CD4-positive, alpha-beta T cell treated with Interferon alpha-2 for 1 hour (primary cell): ENCODE measurements at places on chromosomes 16 and 17.

- peak; percentile 83 for DNase-seq
Measured at GRCh38 chr17:8192070-8192815, 2.3 kb upstream of the BORCS6 start.

DNA sequence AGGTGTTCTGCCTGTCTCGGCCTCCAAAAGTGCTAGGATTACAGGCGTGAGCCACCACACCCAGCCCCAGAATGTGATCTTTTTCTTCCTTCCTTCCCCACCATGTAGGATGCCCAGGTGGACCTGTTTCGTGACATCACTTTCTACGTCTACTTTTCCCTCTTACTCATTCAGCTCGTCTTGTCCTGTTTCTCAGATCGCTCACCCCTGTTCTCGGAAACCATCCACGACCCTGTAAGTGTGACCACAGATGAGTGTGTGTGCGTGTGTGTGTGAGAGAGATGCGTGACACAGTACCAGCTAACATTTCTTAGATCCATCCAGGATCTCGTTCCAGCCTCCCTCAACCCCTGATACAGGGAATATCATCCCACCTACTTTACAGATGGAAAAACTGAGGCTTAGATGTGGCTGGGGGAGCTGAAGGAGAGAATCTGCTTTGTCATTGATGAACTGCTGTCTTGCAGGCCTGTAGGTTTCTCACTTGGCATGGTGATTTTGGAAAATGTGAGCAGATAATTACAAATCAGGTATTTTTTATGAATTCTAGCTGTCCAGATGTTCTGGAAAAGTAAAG lies 67.1 kb downstream of the ABCC1 start:
- no peak for DNase-seq

GRCh38 chr17:1035546-1036170 lies 38.7 kb downstream of the TIMM22 start:
- DNase-seq, result no peak

DNA sequence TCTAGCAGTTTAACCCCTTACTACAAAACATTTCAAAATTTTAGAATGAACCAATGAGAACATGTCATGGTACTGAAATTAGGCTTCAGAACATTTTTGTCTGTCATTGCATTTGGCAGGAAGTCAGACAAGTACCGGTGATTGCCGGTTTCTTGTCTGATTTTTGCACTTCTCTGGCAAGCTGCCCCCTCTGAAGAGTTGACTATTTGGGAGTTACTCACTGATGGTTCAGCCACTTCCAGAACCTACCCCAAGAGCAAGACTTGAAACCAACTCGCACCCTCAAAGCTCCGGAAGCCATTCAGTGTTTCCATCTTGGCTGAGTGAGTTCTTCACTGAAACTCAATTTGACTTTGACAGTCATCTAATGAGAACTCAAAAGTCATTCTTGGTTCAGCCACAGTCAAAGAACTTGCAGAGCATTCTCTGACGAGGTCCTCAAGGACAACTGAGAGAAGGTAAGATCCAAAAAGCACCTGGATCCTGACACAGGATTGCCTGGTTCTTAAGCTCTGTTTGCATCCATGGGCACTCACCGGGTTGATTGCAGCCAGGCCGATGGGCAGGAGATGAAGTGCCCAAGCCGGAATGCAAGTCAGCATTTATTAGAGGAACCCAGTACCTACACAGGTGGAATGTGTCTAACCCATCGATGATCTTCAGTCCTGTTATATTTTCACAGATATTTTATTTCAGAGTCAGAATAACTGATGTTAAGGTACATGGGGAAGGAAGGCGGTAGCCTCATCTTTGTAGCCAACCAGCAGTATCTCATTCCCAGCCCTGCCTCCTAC lies 93.6 kb downstream of the USP22 start:
- DNase-seq, result no peak

DNA sequence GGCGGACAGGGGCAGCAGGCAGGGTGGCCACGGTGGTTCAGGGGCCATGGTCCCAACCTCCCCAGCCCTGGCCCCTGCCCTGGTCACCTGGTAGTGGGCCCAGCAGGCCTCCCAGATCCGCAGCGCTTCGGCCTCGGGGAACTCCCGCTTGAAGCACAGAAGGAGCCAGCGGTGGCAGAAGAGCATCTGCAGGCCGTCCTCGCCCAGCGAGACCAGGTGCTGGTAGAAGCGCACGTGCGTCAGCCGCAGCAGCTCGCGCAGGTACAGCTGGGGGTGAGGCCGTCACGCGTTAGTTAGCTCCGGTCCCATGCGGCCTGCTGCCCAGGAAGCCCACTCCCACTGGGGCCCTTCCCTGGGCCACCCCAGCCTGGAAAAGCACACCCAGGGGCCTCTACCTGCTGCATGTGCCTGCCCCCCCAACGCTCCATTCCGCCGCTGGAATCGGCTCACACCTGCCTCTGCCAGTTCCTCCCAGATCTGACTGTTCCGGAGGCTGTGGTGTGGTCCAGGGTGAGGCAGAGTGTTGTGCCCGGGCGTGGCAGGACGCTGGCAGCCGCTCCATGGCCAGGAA lies 90.8 kb downstream of the TBC1D16 start:
- DNase-seq, result no peak

DNA sequence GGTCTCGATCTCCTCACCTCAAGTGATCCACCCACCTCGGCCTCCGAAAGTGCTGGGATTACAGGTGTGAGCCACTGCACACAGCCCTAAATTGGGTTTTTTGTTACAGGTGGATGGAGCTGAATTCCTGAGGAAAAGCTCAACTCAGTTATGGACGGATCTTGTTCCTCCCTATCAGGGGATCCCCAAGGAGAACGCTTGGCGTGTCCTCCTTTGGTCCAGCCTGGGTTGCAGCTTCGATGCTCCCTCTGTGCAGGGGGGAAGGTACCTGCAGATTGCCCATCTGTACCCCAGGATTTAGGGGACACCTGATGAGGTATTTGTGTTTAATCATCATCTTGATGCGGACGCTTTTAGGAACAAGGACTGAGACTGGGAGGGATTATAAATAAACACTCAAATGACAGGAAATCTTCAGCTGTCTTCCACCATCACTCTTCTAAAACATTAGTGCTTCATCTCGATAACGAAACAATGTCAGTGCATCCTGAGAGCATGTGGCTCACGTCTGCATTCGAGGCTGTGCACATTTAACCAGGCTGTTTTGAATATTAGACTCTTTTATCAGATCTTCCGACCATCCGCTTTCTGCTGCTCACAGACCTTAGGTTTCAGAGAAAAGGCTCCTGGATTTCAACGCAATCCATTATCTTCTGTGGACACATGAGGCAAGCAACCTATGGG lies 18.2 kb upstream of the MEIOB start:
- no peak for DNase-seq

- DNase-seq, result no peak
Measured at GRCh38 chr16:66093191-66093590, 273.3 kb upstream of the CDH5 start.

DNA sequence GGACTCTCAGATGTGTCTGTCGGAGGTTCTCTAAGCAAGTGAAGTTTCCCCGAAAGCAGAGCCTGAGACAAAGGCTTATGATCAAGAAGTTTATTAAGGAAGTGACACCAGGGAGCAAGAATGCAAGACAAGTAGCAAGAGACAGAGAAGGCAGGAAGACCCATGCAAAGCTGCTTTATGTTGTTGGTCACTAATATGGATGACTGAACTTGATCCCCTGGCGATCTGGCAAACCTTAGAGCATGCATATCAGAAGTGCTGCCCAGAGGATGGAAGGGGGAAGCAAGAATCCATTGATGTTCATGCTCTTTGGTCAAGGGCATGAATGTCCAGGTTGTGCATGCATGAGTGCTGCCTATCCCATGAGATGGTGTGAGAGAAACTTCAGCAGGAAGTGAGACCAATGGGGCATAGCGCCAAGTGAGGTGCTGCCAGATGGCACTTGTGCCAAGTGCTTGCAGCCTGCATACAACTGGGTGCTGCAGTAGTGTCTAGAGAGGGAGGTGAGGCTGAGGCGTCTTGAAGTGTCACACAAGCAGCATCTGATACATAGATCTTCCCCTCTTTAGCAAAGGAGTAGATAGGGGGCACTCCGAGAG lies 176.5 kb downstream of the SALL1 start:
- DNase-seq, result no peak
